ENCODE measurements at places on chromosomes 5 and 9. TPM values are rescaled to one million over a fixed set of nuclear protein-coding genes. Genes with fewer than 3 reads are reported as not detected.

GRCh38 chr9:16642421-16643109 lies 227.9 kb downstream of the BNC2 start:
- no peak for DNase-seq

DNA sequence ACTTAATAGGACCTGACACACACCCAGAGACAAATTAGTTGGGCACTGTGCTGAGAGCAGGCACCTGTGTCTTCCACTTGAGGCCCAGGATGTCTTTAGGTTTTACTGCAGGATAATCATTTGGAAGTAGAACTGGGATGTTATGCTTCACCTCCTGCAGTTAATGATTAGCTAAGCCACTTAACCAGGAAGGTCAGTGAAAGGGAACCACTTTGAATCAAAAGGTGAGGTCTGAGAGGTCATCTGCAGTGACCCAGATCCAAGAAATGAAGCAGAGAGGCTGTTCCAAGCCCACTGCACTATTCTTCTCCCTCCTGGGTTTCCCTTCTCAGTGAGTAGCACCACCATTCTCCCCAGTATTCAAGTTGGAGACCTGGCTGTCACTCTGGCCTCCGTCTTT lies 110.5 kb downstream of the SNX18 start:
- no peak for DNase-seq

- no peak for DNase-seq
Observed at GRCh38 chr5:163502521-163502920, 2.9 kb upstream of the MAT2B start.

DNA sequence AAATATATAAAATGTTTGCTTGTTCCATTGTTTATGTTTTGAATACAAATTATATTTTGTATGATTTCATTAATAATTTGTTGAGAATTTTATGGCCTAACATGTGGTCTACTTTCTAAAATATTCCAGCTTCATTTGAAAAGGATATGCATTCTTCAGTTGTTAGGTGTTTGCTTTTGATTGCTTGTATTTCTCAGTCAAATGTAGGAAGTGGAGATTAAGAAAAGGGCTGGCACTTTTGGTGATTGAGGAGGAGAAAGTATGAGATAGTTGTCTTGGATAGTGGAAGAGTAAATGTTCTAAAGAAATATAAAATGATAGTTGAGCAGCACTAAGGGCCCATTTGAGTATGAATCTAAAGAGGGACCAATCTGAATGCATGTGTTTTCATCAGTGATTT lies 23.1 kb downstream of the JAK2 start:
- DNase-seq, result no peak

DNA sequence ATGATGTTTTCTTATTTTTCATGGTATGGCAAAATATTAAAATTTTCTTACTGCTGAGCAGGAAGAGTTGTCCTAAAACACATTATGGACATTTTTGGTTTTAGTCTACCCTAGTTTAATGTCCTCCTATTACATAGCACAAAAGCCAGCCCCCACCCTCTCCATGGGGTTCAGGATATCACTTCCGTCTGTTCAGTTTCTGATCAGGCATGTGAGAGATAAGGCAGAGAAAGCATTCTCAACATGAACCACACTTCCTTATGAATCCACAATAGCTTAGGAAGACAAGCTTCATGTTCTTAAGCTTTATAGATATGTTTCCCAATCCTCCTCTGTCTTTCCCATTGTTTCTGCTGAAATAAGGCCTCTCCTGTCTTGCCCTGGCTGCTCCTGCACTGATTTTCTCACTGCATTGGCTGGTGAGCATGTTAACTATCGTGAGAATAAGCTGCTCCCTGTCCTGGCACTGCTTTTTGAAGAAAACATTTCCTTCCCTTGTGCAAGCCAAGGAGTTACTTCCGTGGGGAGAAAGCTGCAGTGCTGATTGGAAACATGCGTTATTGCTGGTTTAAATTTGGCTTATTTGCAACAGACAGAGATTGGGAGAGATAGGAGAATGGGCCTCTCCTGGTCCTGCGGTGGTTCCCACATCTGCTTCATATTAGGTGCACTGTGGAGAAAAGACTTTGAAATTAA lies 260.3 kb upstream of the RPS23 start:
- DNase-seq, result no peak

Gene UNC5A
- total RNA-seq, result not detected

Gene LCN9
- not detected for total RNA-seq

Gene PCDHB2
- not detected for total RNA-seq

GRCh38 chr5:108654051-108654450 lies 93.6 kb upstream of the FER start:
- DNase-seq, result no peak

GRCh38 chr5:1304033-1304432 lies 9.2 kb upstream of the TERT start:
- DNase-seq, result no peak

DNA sequence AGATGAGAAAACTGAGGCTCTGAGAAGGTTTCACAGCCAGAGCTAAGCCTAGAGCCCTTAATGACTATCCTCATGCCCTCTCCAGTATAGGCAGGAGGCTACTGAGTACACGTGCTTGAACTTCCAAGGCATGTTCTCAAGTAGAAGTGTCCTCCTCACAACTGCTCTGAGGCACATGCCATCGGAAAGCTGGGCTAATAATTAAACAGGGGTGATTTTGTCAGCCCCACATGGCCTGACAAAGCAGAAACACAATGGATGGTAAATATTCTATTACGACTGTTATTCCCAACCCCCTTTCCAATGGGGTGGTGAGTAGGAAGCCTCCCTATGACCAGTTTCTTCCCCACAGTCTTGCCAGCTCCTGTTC lies 34.3 kb downstream of the KCNIP1 start:
- DNase-seq, result no peak

GRCh38 chr5:98205691-98206461 lies 567.6 kb upstream of the RGMB start:
- no peak for DNase-seq

Gene EQTN
- not detected for total RNA-seq

- DNase-seq, result no peak
Observed at GRCh38 chr5:74679966-74680365, 5.1 kb upstream of the HEXB start.

Gene C9
- total RNA-seq, result not detected

GRCh38 chr5:135955525-135955924 lies 742 bp upstream of the LECT2 start:
- DNase-seq, result no peak

DNA sequence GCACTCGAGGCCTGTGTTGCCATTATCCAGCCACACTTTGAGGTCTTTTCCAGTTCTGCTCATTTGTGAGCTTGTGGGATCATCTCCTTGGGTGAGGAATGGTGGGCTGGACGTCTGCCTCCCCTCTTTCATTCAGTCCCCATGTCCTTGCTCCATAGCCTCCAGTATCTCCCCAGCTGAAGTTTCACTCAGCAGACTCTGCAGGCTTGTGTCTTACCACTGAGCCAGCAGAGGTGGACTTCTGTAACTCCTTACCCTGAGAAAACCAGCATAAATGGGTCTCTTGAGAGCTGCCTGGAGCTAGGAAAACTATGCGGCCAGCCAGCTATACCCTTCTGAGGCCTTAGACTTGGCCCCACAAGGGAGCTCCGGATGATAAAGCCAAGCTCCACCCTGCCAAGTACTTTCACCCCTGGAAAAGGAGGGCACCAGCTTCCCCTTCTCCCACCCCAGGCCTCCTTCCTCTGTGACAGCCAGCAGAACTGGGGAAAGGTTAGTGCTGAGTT lies 12.2 kb downstream of the IRF1 start:
- no peak for DNase-seq

DNA sequence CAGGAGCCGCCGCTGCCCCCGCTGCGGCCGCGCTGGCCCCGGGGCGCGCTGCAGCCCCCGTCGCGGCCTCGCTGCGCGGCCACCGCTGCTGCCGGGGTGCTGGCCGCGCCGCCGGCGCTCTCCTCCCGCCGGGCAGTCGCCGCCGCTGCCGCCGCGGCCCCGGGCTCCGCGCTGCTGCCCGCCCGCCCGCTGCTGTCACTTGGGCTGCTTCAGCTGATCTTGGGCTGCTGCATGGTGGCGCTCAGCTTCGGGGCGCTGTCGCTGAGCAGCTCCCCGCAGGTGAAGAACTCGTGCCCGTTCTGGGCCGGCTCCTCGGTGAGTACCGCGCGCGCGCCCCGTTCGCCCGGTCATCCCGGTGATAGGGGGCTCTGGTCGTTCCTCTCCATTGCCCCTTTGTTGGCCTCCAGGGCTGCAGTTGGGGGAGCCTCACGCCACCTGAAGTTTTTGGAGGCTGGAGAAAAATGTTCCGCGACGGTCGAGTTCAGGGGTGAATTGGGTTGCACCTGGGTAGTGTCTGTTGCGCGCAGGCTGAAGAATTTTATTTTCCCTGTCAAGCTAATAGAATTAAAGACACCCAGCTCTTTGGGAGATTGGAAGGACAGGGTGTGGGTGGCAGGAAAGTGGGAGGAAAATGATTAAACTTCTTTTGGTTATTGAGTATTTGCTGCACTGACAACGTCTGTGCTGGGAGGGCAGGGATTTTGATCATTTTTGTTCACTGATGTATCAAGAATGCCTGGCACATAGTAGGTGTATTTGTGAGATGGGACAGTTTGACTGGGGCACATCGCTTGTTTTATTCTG lies 596 bp downstream of the ENTREP1 start:
- DNase-seq, result no peak

GRCh38 chr5:175654339-175654738 lies 3.5 kb upstream of the HRH2 start:
- DNase-seq, result no peak

DNA sequence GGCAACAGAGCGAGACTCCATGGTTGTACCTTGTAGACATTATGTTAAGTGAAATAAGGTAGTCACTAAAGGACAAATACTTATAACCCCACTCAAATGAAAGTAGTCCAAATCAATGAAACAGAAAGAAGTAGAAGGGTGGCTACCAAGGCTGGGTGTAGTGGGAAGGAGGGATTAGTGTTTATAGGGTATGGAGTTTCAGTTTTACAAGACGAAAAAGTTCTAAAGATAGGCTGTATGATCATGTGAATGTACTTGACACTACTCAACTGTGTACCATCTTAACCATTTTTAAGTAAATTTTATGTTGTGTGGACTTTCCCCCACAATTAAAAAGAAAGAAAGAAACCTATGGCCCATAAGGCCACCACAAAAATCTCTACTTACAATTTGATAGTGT lies 32.2 kb downstream of the ALDH7A1 start:
- no peak for DNase-seq

DNA sequence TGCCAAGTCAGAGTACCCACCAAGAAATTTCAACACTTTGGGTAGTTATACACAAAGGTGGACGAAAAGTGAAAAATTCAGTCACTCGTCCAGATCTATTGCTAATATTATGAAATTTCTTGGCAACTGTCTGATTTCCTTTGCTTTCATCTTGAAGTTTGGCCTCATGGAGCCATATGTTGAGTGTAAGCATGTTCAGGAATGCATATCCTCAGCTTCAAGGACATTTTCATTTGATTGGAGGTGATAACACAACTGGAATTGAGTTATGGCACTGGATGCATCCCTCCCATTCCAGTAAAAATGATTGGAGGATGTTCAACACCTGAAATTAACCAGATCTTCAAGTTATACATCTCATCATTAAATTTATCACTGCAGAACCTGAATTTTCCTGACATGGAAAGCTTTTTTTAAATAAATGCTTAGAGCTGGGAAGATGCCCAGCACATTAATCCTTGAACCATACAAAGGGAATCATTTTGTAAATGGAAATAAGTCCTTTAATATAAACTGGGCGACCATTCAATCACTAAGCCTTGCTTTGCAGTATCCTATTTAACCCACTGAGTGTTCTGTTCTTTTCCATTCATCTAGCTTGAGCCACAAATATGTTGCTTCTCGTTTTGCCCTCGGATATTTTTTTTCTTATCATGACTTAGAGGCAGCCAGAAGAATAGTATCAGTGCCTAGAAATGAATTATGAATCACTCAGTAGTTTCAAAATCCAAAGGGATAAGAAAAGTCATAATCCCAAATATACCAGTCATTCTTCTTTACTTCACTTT lies 273.7 kb upstream of the PIK3R1 start:
- DNase-seq, result no peak

DNA sequence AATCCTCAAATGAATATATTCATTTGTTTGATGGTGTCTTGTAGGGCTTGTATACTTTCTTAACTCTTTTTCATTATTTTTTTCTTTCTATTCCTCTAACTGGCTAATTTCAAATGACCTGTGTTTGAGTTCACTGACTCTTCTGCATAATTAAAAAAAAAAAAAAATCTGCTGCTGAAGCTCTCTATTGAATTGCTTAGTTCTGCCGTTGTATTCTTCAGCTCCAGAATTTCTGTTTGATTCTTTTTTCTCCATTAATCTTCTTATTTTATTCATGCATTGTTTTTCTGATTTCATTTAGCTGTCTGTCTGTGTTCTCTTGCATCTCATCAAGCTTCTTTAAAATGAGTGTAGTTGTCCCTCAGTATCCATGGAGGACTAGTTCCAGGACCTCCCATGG lies 244.6 kb downstream of the ROR2 start:
- DNase-seq, result no peak

All from activated naive CD4-positive, alpha-beta T cell treated with anti-CD3 and anti-CD28 coated beads for 36 hours (primary cell).